Caki2 (cell line): ENCODE measurements at places on chromosomes 3 and 15.

GRCh38 chr3:184335661-184336546 lies 1.5 kb upstream of the FAM131A start:
- DNase-seq, result peak; percentile 73

DNA sequence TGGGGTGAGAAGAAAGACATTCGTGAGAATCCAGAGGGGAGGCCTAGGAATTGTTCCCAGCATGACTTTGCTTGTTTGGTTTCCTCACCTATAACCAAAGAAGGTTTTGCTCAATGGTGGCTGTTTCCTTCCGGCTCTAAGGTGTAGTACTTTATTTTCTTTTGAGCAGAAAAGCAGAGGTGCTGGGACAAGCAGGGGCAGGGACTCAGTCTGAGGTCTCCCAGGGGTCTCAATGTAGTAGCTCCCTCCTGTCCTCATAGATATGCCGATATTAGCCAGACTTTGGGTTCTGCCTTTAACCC lies 41.6 kb downstream of the ZBTB38 start:
- no peak for DNase-seq

DNA sequence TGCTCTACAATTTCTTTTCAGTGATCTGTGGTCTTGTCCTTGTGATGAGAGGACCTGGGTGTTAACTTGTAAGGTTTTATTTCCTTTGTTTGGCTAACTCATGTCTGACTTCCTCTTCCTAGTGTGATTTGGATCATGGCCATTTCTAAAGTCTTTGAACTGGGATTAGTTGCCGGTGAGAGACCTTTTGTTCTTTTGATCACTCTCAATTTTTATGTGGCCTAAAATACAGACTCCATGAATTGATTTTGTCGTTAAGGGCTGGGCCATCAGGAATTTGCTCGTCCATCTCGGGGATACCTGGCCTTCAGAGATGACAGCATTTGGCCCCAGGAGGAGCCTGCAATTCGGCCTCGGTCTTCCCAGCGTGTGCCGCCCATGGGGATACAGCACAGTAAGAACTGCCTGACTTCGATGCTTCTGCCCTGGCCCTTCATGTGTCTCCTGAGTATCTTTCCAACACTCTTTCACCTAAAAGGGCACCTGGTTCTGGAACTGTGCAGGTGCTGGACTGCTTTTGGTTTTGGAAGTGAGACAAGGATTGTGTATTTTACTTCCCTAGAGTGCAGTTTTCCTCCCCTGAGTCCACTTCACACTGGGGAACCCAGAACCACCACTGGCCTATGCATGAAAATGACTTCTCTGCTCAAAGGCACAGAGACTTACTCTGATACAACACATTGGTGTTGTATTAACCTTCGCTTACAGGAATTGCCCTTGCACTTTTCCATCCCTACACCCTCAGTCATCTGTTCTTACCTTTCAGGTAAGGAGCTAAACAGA lies 13.1 kb upstream of the LRRC2 start:
- no peak for DNase-seq

DNA sequence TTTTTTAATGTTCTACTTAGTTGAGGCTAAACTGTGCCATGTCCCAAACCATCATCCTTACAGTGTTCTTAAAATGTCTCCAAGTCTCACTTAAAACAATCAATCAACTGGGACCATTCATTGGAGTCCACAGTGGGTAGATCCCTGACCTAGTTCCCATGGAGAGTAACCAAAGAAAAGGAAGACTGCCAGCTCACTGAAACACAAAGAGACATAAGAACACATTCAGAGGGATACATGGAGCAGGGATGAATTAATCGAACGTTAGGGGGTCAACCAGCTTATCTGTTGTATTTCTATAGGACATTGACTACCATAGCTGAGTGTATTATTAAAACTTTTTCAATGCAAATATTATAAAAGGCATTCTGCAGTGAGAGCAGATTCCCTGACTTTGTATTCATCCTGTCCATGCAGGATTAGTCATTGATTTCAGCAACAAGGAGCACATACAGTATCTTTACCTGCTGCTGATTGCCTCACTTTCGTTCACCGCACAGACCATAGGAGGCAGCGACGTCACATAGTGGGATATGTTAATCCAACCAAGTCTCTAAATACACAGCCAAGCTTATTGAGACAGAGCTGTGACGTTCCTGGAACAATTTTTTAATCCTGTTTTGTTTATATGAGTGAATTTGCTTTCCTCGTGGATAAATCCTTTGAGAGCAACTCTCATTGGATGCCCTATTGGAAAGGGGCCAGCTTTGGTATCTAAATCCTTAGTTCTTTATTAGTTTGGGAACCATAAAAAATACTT lies 364.9 kb upstream of the RBMS3 start:
- DNase-seq, result peak; percentile 35

- peak; percentile 28 for DNase-seq
These were observed 88.9 kb downstream of the MBNL1 start for GRCh38 chr3:152357587-152357986.

DNA sequence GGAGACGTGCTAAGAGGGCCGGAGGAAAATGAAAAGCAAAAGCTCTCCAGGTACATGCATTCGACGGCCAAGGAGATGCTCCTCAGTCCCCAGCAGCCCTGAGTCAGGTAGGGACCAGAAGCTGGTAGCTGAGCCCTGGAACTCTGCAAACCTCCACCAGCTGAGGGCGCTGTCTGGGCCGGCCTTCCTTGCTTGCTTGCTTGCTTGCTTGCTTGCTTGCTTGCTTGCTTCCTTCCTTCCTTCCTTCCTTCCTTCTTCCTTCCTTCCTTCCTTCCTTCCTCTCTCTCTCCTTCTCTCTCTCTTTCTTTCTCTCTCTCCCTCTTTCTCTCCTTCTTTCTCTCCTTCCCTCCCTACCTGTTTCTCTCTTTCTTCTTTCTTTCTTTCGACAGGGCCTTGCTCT lies 94.6 kb upstream of the RASGRF1 start:
- no peak for DNase-seq

DNA sequence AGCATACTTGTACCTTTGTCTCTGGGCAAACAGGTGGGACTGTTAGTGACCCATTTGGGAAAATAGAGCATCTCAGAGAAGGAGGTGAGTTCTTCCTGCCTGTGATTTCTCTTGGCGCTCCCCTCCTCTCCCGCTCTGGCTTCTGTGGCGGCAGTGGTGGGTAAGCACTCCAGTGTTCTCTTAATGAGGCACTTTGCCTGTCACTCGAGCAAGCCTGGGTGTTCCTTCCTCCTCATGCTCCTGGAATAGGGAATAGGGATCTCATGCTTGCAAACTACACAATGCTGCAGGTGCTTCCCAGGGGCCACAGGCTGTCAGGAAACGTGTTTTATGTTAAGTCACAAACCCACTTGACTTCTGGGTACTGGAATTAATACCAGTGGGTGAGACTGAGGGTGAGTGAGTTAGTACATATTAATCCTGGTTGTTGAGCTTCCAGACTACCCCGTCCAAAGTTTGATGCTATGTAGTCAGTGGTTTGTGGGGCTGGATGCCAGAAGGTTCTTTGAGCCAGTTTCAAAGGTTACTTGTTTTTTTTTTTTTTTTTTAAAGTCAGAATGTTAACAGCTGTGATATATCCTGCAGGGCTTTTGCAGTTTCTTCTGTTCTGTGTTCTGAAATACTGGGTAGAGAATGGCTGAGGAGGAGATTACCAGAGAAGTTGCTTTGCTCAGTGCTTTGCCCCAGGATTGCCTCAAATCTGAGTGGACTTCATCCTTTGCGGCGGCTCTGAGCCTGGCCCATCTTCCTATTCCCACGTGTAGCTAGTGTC lies 30.5 kb downstream of the EDEM1 start:
- no peak for DNase-seq

DNA sequence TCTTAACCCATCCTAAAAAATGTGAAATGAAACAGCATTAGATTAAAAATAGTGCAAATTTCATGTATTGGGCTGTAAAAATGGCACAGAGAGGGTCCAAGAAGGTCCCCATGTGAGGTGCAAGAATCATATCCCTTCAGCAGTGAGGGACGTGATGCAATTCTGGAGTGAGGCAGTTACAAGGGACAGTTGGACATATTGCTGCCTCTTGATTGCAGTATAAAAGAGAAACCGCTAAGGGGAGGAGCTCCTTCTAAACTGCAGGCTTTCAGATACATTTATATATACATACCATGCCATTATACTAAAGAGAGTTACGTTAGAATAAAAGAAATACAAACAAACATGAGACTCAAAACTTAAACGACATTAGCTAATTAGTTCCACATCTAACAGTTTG lies 304.2 kb upstream of the CTNNB1 start:
- no peak for DNase-seq

- peak; percentile 31 for DNase-seq
These were observed 20.6 kb downstream of the MYH15 start for GRCh38 chr3:108489776-108490175.

GRCh38 chr3:128076483-128077201 lies 24.4 kb downstream of the SEC61A1 start:
- DNase-seq, result no peak

GRCh38 chr3:33128706-33129105 lies 14.9 kb downstream of the CRTAP start:
- DNase-seq, result no peak

DNA sequence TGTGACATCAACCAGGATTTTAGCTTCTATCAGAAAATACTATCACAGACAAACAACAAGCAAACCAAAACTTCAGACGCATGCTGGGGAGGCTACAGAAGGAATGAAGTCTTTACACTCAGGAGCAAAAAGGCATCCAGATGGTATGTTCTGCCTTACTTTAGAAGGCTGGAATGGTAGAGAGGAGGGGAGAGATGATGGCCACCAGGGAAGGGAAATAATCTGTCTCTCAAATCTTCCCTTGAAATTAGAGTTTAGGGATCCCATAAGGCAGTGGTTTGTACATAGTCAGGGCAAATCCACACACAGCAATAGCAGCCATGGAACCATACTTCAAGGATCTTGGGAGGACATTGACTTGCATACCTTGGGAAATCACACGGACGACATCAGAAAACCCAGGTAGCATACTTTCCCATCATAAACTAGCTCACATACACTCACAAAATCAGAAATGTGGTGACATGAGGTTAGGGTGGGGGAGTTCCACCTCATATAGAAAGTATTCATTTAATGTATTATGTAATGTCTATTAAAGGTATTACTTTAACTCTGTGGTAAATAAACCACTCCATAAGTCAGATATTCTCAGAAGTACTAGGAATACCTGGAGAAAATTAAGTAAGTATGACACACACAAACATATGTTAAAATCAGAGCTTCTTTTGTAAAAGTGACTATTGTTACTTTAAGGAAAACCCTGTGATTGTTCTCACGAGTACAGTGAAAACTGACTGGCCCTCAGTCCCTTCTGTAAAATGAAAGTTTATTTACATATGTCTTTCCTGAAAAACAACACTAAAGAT lies 9.4 kb downstream of the BTLA start:
- no peak for DNase-seq

- DNase-seq, result no peak
These were observed 49.9 kb downstream of the ALDH1A2 start for GRCh38 chr15:58015565-58015964.

- DNase-seq, result no peak
These were observed 3.3 kb downstream of the ETV5 start for GRCh38 chr3:186105543-186105942.

- no peak for DNase-seq
These were observed 160.5 kb downstream of the CHSY1 start for GRCh38 chr15:101091080-101092017.

DNA sequence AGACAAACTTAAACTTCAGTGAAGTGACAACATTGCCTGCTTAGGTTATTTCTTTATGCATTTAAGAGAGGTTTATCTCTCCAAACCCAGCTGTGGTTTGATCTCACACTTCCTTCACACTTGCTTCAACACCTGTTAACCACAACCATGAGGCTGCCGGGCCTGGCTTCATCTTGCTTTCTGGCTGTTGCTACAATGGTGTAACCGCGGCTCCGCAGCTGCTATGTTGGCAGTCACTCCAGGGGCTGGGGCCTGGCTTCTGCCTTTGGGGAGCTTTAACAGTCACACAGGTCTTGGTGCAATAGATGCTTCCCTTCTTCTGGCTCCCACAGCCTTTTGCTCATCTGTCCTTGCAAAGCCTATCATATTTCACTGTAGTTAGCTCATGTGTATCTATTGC lies 72.9 kb upstream of the MNS1 start:
- DNase-seq, result no peak

DNA sequence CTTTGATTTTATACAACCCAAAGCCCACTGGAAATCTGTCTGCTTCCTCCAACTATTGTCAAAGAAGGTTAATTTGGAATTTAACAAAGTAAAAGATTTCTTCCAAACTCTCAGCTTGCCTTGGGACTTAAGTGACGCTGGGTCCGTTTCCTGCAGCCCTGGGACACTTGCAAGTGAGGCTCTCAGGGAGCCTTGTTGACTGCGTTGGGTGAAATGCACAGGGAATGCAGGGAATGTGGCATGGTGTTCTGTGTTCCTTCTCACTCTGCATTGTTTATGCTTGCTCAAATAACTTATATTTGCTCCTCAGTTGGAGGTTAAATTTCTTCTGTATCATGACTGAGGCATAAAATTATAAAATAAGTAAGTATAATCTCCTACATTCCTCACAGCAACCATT lies 60.9 kb upstream of the TJP1 start:
- DNase-seq, result no peak

GRCh38 chr3:51304230-51304629 lies 80.9 kb upstream of the MANF start:
- no peak for DNase-seq

- no peak for DNase-seq
These were observed 502.5 kb upstream of the NAALADL2 start for GRCh38 chr3:174356596-174356995.

- DNase-seq, result no peak
These were observed 48.9 kb downstream of the ASB7 start for GRCh38 chr15:100651253-100651652.

GRCh38 chr3:157626817-157627216 lies 123.6 kb upstream of the VEPH1 start:
- no peak for DNase-seq

- no peak for DNase-seq
These were observed 258.4 kb downstream of the OPA1 start for GRCh38 chr3:193851428-193851847.
